ENCODE measurements at places on chromosomes 6 and 20.

GRCh38 chr6:7106215-7106751 is 1.5 kb upstream of the RREB1 start:
- no peak for DNase-seq

DNA sequence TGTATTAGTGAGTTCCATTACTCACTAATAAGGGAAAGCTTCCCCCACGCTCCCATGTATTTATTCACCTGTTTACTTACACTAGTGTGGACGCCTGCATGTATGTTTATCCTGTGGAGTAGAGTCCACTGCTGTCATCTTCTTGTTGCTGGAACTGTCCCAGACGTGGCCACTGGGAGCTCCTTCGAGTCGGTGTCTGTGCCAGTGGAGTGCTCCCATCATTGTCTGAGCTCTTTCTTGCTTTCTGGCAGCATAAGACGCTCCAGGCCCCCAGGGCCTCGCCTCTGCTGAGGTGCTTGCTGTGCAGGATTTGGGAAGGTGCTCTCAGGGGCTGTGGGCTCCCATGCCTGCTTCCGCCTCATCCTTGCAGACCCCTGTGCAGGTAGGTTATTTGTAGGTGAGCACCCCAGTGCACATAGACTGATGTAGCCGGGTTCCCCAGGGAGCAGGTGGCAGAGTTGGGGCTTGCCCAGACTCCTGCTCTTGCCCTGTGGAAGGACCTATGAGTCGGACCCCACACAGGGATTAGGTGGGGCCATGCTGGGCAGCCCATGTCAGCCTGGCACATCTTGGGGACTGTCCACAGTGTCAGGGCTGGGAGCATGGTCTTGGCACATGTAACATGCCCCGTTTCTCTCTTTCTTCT is 16.6 kb downstream of the PHACTR3 start:
- DNase-seq: no peak

GRCh38 chr20:21096321-21097043 is 9.7 kb downstream of the LINC00237 start:
- DNase-seq: peak; percentile 37

- DNase-seq: no peak
These were observed 141.3 kb downstream of the ADGRB3 start for GRCh38 chr6:68776354-68776753.

DNA sequence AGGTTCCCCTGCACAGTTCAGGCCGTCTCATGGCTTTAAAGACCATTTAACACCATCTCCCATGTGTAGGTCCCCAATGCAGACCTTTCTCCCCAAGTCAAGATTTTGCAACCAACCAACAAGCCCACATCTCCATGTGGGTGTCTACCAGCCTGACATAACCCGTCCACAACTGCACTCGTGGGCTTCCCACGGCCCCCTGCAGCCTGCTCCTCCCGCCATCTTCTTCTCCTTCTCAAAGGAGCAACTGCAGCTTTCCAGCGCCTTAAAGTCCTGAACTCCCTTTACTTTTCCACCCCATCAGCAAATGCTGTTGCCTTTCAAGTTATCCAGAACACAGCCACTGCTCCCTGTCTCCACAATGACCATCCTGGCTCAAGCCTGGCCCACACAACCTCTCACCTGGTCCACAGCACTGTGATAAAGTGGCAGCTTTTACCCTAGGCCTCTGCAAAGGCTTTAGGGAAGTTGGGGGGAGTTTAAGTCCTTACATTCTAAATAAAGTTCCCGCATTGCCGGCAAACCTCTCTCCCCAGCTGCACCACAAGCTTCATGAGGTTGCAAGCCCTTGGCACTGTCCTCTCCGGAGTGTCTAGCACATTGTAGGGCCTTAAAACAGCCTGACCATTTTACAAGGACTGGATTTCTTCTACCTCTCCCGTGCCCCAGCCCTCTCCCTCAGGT is 140.5 kb downstream of the PREX1 start:
- no peak for DNase-seq

DNA sequence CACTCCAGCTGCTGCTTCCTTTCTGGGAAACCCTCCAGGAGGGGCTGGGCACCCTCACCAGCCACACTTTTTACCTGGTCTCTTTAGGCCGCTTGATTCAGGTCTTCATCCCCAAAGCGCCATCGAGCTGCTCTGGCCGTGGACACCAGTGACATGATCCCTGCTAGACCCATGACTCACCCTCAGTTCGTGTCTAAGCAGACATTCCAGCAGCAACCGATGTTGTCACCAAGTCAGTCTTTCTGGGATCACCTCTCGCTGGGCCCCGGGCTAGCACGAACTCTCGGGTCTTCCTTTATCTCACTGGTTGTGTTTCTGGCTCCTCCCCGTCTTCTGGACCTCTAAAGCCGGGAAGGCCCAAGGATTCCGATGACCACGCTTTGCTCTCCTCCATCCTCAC is 43.0 kb upstream of the GPR31 start:
- no peak for DNase-seq

DNA sequence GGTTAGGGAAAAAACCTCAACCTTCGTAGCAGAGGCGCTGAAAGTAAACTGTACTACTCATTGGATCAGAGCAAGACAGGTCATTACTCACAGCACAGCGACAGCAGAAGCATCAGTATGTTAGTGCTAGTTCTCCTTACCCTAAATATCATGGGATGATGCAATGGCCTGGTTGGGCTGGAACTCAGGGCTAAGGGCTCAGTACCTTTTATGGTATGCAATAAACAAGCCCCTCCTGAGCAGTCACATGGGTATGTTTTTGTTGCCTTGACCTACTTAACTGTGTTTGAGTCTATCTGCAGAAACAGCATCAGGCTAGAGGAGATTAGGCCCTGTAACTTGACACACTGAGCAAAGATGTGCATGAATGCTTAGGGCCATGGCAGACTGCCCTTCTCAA is 369.4 kb upstream of the IMPG1 start:
- no peak for DNase-seq

GRCh38 chr20:58307270-58307669 is 2.2 kb upstream of the RAB22A start:
- no peak for DNase-seq

GRCh38 chr6:139882977-139883728 is 508.7 kb upstream of the CITED2 start:
- DNase-seq: no peak

GRCh38 chr6:156701966-156702365 is 75.2 kb upstream of the ARID1B start:
- no peak for DNase-seq

DNA sequence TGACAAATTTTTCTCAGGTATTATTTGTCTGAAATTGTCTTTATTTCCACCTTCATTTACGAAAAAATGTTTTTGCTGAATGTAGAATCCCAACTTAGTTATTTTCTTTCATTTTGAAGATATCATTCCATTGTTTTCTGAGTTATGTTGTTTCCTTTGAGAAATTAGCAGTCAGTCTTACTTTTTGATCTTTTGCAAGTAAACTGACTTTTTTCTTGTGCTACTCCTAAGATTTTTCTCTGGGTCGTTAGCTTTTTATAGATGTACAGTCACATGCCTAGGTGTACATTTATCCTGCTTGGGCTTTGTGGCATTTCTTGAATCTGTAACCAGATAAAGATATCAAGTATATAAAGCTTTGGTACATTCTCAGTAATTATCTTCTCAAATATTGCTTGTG is 29.6 kb upstream of the ASIP start:
- no peak for DNase-seq

DNA sequence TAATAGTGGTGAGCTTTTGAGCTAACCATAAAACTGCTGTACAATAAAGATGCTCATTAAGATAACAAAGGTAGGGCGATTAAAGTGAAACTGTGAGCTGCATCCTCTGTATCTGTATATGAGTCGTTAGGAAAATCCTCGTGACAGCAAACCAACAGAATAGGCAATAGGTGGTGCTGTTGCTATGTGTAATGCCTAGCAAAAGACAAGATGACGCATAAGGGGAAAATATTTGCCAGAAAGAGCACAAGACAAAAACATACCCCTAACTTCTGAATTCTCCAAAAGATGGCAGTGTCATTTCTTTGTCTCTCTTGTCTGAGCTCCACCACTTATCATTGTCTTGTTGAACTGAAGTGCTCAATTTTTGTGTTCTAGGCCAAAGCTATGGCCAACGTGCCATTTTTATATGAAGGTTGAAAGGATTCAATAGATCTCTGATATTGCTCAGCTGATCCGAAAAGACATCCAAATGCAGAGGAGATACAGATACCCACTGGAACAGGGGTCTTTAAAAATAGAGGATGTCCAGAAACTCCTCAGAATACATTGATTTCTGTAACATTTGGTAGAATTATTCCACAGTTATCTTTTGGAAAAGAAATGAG is 56.3 kb upstream of the ANKEF1 start:
- DNase-seq: peak; percentile 3

- no peak for DNase-seq
These were observed 74.1 kb downstream of the PRDM1 start for GRCh38 chr6:106160189-106160588.

All from C1 segment of cervical spinal cord (tissue), 14 donors.